ENCODE measurements at places on chromosomes 2 and 18.

DNA sequence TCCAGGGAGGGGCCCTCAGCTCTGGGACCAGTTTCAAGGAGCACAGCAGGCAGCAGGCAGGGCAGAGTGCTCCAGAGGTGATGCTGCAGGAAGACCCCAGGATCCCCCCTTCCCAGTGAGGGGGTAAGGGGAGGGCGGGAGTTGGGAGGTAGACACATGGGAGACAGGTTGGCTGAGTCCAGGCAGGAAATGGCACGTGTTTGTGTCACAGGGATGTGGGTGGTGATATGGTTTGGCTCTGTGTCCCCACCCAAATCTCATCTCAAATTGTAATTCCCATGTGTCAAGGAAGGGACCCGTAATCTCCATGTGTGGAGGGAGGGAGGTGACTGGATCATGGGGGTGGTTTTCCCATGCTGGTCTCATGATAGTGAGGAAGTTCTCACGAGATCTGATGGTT is 25.2 kb upstream of the OTOS start:
- no peak for DNase-seq

GRCh38 chr2:161946489-161947107 is 127.4 kb downstream of the DPP4 start:
- peak; percentile 29 for DNase-seq

GRCh38 chr2:60386436-60386835 is 167.0 kb downstream of the BCL11A start:
- no peak for DNase-seq

GRCh38 chr2:168090366-168091135 is 156.8 kb downstream of the STK39 start:
- DNase-seq: no peak

DNA sequence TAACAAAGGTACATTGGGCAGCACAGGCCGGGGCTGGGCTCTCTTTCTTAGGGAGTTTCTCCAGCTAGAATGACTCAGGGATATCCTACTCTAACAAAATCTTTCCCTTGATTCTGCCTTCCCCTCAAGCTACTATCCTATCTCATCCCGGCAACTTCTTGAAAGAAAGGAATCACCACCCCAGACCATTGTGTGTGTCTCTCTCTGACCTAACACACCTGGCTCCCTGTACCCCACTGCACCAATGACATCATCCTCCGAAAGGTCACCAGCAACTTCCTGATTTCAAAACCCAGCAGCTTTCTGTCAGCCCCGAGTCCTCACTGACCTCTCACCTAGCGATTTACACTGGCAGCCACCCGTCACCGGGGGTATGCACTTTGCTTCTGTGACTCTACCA is 72.1 kb upstream of the MAP4K4 start:
- no peak for DNase-seq

DNA sequence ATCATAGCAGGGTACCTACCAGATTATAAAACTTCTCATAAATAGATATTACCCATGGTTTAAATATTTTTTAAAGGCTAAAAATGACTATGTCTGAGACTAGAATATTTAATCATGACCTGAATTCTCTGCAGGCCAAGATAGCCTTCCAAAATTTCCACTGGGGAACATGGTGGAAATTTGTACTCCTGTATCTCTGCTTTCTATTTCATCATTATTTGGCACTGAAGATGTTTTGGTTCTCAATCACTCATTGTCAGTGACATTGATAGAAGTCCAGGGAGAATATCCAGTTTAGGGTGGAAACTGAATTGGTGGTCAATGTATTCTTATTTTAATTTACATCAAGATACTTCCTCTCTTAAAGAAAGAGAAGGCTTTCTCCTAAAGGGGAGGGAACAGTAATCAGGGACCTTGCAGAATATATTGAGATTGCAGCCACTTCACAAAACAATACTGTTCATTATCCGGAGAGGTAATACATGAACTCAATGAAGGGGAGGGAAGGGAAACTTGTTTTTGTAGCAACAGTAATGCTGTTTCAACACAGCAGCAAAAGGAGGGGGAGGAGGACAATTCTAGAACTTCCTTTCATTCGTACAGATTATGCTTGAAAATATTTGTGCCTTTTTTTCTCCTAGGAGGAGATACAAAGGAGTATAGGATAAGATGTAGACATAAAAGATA is 34.1 kb downstream of the EEF1B2 start:
- DNase-seq: no peak

- DNase-seq: no peak
Observed at GRCh38 chr18:73895701-73896100, 251.9 kb downstream of the FBXO15 start.

DNA sequence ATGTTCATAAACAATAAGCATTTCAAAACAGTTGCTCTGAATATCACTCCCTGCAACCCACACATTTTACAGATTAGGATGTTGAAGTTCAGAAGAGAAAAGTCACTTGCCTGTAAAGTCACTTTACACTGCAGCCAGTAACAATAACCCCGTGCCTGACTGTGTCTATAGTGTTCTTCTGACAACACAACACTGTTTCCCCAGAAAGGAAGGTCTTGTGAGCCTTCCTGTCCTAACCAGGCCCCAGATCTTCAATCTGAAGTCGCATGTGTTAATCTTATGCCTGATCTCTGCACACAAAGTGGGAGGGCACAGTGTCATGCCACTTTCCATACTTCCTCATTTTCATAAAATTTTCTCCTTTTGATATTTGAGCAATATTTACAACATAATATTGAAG is 120.2 kb downstream of the FEZ2 start:
- no peak for DNase-seq

GRCh38 chr2:236040600-236041328 is 127.4 kb downstream of the GBX2 start:
- DNase-seq: no peak

- no peak for DNase-seq
Observed at GRCh38 chr2:128450211-128451024, 131.8 kb upstream of the HS6ST1 start.

- DNase-seq: no peak
Observed at GRCh38 chr2:16339206-16339605, 326.4 kb downstream of the CYRIA start.

- no peak for DNase-seq
Observed at GRCh38 chr2:237165405-237166276, 80.0 kb downstream of the COPS8 start.

DNA sequence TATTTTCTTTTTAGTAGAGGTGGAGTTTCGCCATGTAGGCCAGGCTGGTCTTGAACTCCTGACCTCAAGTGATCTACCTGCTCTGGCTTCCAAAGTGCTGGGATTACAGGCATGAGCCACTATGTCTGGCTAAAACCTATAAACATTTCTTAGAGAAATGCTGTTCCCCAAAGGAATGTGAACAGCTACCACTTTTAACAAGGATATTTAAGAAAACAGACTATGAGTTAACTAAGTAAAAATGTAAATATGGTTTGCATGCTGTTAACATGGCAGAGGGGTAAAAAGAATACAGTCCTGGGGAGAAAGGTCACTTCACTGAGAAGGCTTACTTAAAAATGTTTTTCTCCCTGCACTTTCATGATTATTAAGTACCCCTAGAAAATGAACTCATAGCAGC is 57.1 kb downstream of the SLC16A14 start:
- no peak for DNase-seq

- DNase-seq: no peak
Observed at GRCh38 chr2:88443353-88443938, 9.0 kb downstream of the FOXI3 start.

DNA sequence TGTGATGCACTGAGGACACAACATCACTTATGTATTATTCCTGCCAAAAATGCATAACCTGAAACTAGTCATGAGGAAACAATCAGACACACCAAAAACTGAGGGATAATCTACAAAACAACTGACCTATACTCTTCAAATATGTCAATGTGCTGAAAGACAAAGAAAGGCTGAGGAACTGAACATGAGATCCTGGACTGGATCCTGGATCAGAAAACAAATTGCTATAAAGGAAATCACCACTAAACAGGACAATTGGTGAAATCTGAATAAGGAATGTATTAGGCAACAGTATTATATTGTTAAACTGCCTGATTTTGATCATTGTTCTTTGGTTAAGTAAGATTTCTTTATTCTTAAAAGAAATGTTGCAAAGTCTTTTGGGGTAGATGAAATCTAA is 28.8 kb downstream of the CUL3 start:
- DNase-seq: no peak

- no peak for DNase-seq
Observed at GRCh38 chr2:33051586-33052360, 105.0 kb downstream of the LTBP1 start.

DNA sequence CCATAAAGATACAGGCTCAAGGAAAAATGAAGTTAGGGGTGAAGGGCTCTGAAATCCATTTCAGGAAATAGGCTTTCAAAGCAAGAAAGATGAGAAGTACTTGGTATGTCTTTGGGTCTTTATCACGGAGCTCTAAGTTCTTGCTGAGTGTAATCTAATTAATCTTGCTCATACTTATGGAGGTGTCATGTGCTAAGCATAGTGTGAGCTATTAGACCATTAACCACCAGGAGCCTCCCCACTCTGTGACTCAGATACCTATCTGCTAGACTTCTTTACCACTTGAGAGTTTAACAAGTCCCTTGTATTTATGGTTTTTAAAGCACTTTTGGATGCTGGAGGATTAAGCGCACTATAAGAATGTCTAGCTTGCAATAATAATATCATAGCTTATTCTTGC is 678.7 kb downstream of the EPHA4 start:
- no peak for DNase-seq

DNA sequence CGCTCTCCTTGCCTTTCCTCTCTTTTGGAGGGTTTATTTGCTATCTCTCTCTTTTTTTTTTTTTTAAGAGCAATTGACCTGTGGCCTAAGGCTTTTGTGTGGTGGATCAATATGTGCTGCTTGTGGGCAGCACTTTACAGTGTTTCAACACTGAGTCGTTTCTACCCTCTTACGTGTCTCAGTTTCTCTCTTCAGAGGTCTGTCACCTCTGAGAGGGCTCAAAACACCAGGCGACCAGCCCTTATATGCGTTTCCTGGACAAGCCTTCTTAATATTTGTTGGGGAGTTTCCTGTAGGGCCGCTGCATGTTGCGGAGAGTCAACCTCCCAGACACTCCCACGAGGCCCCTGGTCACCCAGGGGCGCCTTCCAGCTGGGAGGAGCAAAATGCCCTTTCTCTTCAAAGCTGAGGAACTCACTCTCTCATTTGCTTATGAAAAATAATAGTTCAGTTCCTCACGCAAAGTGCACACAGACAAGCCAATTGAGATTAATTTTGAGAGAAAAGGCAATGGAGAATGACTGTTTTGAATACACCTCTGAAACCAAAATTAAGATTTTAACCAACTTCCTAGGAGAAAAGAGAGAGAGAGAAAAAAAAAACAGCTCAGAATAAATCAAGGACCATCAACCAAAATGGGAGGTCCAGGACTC is 96.3 kb upstream of the B3GNT2 start:
- DNase-seq: no peak

DNA sequence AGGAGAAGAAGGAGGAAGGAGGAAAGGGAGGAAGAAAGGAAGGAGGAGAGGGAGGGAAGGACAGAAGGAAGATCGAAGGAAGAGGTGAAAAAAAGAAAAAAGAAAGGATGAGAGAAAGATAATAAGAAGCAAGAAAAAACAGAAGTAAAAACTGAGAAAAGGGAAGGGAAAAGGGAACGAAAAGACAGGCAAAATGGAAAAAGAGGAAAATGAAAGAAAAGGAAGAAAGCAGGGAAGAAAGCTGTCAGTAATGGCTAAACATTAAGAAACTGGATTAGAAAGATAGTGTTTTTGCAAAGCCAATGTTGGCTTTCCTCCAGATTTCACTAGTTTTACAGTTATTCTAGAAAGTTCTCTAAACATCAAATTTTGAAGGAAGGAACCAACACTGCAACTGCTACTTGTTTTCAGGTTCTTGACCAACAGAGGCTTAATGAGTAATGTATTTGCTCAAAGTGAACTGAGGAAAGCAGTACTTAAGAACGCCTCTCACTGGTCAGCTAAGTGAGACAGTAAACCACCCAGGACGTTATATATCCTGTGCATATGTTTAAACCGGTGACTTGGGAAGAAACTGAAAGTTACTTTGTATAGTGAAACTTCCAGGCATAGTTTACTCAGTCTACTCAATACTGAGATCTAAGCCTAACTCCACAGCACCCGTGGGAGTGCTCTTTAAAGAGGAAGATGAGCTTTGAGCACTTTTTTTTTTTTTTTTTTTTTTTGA is 286.2 kb upstream of the TRIB2 start:
- DNase-seq: no peak

GRCh38 chr2:241225983-241226382 is 37.5 kb downstream of the ANO7 start:
- DNase-seq: no peak

- no peak for DNase-seq
Observed at GRCh38 chr2:39738936-39739335, 40.1 kb downstream of the THUMPD2 start.

- DNase-seq: no peak
Observed at GRCh38 chr18:811182-811891, 705 bp downstream of the YES1 start.

GRCh38 chr2:149768320-149768799 is 180.8 kb upstream of the MMADHC start:
- DNase-seq: peak; percentile 69

- DNase-seq: no peak
Observed at GRCh38 chr2:120514521-120514920, 168.6 kb downstream of the INHBB start.

- DNase-seq: no peak
Observed at GRCh38 chr2:223095207-223095606, 43.2 kb downstream of the KCNE4 start.

- no peak for DNase-seq
Observed at GRCh38 chr2:17327649-17328048, 190.6 kb downstream of the RAD51AP2 start.

GRCh38 chr18:49547701-49548100 is 14.2 kb upstream of the LIPG start:
- DNase-seq: no peak

DNA sequence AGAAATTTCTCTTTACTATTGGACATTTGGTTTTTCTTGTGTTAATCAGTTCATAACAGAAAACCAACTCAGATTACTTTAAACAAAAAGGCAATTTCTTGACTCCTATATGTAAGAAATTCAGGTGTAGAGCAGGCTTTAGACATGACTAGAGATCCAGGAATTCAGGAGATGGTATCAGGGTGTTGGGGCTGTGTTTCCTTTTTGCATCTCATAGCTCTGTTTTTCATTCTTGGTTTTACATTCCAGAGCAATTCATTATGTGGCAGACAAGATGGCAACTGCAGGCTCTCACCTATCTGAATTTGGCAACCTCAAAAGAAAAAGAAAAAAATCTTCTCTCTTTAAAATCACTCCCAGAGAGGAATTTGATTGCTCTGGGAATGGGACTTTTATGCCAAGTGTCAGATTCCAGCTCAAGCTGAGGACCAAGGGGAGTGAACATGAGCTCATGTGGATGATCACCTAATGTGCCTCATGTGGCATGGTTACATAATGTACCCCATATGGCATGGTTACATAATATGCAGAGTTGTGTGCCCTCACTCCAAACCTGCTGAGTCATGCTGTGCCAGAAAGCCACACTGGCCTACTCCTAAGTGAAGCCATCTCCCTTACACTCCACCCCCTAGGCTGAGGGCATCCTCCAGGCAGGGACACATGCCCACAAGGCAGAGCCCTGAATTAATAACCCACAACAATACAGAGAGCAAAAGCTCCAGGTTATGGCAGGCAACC is 282.7 kb downstream of the MBD2 start:
- DNase-seq: no peak
